ENCODE measurements at places on chromosomes 3 and 15.

DNA sequence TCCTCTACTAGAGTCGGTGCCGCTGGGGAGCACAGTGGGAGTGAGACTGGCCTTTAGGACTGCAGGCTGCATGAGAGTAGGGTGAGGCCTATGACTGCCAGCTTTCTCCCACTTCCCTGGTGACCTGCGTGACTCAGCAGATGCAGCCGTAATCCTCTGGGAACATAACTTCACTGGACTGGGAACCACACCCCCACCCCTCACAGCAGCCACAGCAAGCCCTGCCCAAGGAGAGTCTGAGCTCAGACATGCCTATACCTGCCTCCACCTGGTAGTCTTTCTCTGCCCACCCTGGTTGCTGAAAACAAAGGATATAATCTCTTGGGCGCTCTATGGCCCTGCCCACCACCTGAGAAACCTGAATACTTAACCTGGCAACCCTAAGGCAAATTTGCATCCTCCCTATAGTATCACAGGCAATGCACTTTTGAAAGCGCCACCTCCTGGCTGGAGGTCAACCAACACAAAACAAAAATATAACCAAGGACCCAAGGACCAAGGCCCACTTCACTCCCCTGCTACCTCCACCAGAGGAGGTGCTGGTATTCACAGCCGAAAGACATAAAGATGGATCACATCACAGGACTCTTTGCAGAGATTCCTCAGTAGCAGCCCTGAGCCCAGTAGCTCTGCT lies 308.9 kb downstream of the CTNNB1 start:
- no peak for DNase-seq

GRCh38 chr3:187110156-187110555 lies 29.1 kb downstream of the RPL39L start:
- DNase-seq: no peak

DNA sequence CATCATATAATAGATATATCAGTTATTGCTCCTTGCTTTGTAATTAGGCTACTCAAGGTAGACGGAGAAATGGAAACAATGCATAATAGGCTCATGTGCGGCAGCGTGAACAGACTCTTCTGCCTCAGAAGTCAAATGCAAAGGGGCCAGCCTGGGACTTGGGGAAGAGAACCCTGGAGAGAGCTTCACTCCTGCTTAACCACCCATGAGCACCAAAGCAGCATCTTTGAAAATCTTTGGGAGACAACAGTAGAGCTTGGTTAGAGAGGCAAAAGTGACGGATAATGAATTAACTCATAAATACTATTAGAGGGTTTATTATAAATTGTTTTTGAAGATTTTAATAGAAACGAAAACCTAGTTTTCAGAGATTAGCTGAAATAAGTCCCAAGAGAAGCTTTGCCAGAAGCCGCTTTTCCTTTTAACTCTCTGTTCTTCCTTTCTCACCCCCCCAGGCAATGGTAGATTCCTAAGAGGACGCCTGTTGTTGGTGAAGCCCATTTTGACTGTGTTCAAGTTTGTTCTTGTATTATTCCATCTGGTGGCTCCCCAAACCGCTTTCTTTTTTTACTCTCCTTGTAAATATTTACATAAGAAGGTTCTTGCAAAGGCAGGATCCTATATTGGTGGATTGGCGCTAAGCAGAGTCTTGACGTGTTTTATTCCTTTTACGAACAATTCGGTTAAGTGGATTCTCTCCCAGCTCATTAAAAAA lies 196.0 kb upstream of the TPRG1 start:
- DNase-seq: no peak

GRCh38 chr15:26037369-26037768 lies 174.2 kb upstream of the ATP10A start:
- DNase-seq: no peak

- no peak for DNase-seq
These were observed 111.1 kb downstream of the GABRB3 start for GRCh38 chr15:26661748-26662147.

DNA sequence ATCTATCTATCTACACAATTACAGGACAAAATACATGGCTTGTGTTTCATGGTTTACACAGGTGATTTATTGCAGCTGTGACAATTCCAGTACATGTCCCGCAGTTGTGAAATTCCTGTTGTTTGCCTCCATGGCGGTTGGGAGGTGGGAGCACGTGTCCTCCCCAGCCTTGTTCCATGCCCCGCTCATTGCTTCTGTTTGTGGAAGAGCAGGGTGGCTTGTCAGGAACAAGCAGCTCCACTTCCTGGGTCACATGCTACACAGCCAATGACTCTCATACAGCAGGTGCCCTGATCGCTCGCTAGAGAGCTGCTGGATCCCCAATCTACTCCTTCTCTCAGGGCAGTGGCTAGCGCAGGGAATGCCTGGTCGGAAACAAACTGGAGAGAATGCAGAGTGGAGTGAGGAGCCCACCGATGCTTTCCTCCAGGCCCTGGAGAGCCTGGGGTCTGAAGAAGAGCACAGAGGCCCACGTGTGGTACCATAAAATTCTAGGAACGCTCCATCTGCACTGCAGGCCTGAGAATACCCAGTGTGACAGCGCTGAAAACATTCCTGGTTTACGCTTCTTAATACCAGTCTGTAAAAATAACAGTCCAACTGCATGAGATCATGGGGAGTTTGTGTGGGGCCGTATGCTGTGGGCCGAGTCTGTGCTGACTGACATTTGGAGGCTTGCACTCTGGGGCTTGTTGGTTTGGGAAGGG lies 270.6 kb upstream of the RGMA start:
- no peak for DNase-seq

DNA sequence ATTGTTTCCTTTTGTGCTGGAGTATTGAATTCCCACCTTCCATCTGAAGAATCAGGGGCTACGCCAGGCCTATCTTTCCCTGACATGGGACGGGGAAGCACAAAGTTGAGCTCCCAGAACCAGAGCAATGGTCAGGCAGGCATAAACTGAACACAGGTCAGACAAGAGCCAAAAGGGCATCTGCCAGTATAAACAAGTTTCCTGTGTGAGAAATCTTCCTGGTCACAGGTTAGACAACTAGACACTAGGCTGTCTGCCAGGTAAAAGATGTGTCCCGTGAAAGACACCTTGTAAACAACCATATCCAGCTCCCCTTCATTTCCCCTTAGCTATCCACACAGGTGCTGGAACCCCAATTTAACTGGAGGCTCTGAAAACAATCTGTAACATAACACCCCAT lies 44.0 kb upstream of the CD96 start:
- DNase-seq: no peak

GRCh38 chr3:111605018-111605417 lies 9.9 kb upstream of the ZBED2 start:
- no peak for DNase-seq

GRCh38 chr3:128335621-128336296 lies 130.9 kb downstream of the DNAJB8 start:
- DNase-seq: no peak

GRCh38 chr3:38226273-38226672 lies 39.3 kb upstream of the SLC22A13 start:
- no peak for DNase-seq

DNA sequence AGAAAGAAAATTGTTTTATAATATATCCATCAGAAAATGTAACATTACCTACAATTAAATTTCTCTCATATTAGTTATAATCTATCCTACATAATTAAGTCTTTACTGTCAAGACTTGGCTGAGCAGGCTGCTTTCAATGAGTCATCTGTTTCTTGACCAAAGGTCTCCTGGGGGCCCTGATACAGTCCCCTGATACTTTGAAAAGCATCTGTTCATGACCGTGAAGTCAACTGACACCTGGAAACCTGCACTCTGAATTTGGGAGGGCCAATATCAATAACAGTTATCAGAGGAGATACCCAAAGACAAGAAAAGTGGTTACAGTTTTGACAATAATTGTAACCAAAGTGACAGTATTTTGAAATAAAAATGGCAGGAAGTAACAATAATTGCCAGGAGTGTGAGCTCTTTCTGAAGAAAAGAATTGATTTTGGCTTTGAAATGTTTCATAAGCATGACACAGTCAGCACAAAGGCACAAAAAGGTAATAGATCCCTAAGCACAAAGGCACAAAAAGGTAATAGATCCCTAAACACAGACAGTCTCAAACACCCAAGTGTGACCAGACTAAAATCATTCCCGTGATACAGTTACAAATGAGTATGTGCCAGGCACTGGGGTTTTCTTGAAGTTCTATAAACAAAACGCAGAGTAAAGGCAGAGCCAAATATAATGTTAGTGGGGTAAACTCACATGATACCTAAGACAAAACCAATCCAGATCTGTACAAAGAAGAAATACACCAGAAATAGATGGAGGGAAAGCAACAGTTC lies 260.7 kb downstream of the PLOD2 start:
- no peak for DNase-seq

- no peak for DNase-seq
These were observed 20.0 kb downstream of the IDH2 start for GRCh38 chr15:90082140-90082715.
